ENCODE measurements at places on chromosomes 2 and 18. TPM values are rescaled to one million over a fixed set of nuclear protein-coding genes. Genes with fewer than 3 reads are reported as not detected.

Gene TAF4B
- 1.5 TPM for total RNA-seq

Gene SLC9A4
- total RNA-seq, result not detected

Gene ACKR3
- 27.9 TPM for total RNA-seq

Gene TNS1
- total RNA-seq, result 722 TPM

Gene DLX2
- total RNA-seq, result not detected

Gene UPP2
- total RNA-seq, result not detected

Gene MLPH
- 80.9 TPM for total RNA-seq

Gene OLA1
- 71.3 TPM for total RNA-seq

Measured in Right ventricle myocardium superior (tissue), 1 donor.